Karpas-422 (cell line): ENCODE measurements at places on chromosomes 6 and 20.
A peak's percentile ranks its signal among the peaks of the same experiment; 100 is the strongest.

DNA sequence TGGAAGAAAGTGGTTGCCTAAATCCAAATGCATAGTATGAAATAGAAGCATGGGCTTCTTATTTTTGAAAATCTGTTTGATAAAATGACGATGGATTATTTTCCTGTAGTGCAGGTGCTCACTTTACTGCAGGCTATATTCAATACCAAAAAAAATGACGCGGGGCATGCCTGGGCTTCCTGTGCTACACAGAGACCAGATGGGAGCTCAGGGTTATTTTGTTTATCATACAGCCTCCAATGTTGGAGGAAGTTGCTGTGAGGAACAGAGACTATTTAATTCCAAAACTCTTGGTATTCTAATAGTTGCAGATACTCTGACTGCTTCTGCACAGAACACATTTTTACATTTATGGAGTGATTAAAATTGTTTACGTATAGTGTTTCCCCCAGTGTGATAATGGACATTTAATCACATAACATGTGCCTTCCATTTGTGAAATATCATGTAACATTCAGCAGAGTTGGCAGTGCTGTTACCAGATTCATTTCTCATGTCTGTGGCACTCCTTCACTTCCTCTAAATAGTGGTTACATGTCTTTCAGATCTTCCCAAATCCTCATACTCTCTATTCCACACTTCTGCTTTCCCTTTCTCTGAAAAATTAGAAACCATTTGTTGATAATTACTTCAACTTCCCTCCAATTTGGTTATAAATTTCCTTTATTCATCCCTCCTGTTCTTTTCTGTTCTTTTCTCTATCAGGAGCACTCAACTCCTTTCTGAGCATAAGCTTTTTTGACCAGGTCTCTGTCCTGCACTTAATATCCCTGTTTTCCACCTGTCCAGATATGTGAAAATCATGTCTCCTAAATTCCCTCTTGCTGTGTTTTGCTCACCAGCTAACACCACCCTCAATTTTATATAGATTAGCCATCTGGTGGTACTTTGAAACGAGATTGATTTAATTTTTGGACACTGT lies 121.6 kb downstream of the ADGRB3 start:
- DNase-seq, result no peak

- DNase-seq, result no peak
These were observed 5.5 kb downstream of the POU3F2 start for GRCh38 chr6:98839781-98840361.

GRCh38 chr6:38567436-38567835 lies 72.3 kb downstream of the BTBD9 start:
- DNase-seq, result no peak

- DNase-seq, result no peak
These were observed 295.5 kb upstream of the HS3ST5 start for GRCh38 chr6:114638341-114638740.

DNA sequence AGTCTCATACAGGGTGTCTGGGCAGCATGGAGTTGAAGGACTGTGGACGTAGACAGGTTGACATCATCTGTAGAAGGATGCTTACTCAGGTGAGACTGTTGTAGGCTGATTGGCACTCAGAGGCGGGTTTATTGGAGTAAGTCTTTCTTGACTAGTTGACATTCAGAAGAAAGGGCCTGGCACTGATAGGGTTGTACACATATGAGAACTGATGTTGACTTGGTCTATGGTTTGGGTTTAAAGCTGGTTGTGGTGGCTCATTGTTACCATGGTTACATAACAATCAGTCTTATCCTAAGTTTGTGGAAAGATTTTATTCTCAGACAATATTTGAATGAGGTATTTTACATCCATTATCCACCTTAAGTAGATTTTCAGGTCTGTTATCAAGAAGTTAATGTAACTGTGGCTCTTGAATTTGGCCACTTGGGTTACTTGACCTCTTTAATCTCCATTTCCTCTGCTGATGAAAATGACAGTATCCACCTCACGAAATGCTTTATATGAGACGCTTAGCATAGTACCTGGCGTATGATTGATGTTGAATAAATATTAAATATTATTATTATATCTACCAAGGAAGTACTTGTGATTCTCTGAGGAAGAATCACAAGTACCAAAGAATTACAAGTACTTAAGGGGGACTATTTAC lies 109.3 kb downstream of the DNAH8 start:
- DNase-seq, result no peak

- DNase-seq, result no peak
These were observed 91.6 kb downstream of the MRPL14 start for GRCh38 chr6:44035621-44036020.

DNA sequence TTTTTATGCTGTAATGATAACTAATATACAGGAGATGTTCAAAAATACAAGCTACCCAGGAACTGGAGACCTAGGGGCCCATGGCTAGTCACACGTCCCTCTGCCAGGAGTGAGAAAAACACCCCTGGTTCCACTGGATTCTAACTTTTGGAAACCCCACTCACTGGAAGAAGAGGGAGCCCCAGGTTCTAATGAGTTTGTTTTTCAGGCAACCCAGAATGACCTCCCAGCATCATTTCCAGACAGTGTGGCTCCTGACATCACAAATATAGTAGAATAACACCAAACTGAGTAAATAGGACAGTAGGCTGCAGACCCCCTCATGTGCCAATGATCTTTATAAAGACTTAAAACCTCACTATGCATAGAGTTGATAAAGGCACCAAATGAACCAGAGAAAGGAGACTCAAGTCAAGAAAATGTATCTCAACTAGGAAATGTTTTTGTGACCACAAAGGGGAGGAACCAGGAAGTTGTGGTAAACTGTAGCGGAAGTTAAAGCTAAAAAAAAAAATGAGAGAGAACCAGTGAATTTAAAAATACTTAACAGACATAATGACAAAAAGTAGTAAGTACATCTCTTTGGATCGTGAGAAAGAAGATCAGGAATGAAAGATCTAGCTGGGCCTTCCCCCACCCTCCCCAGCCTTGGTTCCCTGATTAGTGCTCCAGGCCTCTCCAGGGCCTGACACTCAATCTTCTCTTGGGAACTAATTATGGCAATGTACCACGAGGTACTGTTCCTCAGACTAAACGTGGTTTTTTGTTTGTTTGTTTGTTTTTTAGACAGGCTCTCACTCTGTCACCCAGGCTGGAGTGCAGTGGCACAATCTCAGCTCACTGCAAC lies 19.8 kb downstream of the HLA-E start:
- peak; percentile 75 for DNase-seq

- DNase-seq, result no peak
These were observed 2.9 kb downstream of the POU3F2 start for GRCh38 chr6:98836962-98837944.

DNA sequence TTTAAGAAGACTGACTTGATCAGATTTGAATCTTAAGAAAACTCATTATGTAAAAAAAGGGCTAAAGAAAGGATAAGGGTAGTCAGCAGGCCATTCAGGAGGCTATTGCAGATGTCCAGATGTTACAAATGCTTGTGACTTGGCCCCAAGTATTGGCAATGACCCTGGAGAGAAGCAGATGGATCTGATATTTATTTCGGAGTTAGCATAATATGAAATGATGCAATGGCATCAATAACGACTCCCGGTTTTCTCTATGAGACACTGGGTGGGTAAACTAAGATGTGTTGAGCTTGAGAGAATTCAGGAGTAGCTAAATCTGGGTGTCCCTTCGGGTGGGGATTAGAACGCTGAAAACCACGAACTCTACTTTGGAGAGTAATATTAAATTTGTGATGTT lies 149.7 kb downstream of the LAMA2 start:
- no peak for DNase-seq

GRCh38 chr6:42619963-42620362 lies 56.1 kb downstream of the UBR2 start:
- DNase-seq, result no peak

DNA sequence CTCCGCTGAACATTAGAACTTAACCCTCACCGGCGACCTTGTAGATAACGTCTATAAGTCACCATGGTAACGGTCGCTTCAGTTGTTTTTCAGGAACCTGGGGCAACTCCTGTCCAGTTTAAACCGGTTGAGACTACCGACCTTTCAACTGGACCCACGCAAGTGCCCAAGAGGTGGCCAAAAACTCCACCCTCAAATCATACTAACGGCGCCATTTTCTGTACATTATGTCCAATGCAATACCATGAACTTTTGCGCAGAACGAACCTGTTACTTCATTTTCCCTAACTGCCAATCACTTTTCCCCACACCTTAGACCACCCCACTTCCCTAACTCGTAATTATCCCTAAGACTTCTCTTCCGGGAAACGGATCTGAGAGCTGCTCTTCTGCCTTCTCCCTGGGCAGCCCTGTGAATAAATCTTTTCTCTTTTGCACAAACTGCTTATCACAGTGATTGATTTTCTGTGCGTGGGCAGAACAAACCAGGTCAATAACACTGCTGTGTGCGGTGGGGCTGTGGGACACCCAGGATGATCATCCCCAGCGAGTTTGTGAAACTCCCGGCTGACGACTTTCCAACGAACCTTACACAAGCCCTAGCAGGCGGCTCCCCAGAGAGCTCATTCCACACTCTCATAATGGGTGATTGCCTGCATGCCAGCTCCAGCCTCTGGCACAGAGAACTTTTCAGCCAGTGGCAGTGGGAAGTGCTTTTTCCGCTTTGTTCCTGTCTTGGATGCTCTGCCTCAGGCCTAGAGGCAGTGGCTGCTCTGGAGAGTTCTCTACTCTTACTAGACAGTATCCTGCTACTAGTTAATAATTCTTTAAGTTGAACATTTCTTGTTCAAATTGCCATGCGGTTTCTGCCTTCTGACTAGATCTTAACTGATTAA lies 28.6 kb downstream of the GPX5 start:
- no peak for DNase-seq

DNA sequence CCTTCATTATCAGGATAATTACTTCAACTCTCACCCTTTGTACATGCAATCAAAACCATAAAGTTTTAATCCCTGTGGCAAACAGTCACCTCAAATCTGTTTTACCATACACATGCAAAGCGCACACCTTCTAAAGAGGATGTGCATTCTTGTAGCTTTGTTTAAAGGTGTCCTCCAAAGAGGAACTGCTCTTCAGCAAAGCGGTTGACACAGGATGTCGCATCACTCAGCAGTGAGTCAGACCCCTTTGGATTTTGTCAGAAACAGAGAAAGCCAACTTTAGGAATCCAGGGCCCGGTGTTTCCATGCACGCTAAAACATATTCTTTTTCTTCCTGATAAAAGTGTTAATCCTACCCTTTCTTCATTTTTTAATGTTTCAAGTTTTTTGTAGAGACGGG lies 268.3 kb upstream of the ARID1B start:
- DNase-seq, result peak; percentile 47

- no peak for DNase-seq
These were observed 53.2 kb downstream of the SOBP start for GRCh38 chr6:107543088-107543487.

DNA sequence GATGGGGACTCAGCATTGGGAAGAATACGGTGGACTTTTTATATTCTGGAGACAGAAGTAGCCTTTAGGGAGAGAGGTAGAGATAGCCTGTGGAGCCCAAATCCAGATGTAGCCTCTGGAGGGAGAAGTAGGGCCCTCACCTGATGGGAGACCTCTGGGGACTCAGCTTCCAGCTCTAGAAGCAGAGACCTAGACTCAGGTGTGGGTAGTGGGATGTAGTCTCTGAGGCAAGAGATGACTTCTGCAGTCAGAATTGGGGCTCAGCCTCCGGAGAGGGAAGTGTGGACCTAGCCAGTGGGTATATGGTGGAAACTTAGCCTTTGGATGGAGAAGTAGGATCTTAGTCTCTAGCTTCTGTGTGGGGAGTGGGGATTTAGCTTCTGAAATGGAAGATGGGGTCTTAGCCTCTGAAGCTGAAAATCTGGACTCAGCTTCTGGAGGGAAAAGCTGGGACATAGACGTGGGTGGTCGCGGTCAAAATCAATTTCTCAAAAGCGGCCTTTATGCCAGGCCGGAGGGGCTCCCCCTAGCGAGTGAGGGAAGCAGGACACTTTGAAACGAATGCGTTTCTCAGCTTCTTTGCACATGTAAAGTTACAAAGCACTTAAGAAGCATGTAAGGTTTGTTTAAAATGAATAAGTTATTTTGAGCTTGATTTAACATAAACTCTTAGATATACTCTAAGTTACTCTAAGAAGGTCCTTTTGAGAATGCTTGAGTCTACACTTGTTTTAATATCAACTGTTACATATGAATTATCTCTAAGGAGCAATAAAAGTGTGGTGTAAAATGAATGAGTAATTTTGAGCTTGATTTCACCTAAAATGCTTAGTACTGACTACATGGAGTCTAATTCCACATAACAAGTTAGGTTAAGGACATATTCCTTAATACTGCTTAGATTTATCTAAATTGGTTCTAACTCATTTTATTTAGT lies 12.9 kb upstream of the ZNF343 start:
- peak; percentile 82 for DNase-seq

GRCh38 chr6:56570413-56571359 lies 72.0 kb downstream of the DST start:
- peak; percentile 78 for DNase-seq

DNA sequence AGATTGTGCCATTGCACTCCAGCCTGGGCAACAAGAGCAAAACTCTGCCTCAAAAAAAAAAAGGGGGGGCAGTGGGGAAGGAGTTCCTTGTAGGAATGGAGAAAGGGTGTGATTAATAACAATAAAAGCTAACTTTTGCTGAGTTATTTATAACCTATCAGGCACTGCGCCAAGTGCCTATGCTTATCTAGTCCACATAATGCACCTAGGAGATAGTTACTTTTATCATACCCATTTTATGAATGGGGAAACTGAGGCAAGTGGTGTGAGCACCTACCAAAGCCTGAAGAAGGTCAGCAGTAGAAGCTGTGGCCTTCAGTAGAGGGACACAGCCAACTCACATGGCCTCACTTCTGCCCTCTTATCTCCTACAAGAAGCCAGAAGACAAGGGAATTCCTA lies 13.6 kb upstream of the PPP1R16B start:
- no peak for DNase-seq

DNA sequence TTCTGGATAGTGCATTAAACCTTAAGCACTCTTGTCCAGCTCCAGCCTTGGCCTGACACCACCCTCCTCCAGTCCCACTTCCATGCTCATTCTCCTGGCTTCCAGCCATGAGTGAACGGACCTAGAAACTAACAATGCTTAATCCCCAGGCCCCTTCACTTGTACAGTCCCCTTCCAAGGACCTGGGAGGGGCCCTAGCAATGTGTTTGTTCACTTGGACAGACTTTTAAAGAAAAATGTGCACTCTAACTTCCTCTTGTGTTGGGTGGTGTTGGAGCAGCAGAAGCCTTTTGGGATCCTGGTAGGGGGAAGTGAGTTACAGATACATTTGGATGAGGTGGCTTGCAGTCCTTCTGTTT lies 48.9 kb upstream of the CCN6 start:
- DNase-seq, result no peak

DNA sequence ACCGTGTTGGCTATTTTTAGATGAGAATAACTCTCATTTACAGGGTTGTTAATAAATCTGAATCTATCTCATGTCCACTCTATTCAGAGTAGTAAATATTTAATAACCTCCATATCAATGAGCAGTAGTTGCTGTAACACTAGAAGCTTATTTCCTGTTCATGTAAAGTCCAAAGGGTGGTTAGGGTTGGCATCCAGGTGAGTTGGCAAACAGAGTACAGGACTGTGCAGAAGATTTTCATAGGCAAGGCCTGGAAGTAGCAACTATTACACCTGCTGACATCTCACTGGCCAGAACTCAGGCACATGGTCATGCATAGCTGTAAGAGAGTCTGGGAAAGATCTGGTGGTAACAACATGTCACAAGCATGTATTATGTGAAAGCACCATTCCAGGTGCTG lies 147.5 kb downstream of the PHF3 start:
- DNase-seq, result no peak

- DNase-seq, result no peak
These were observed 158.7 kb downstream of the COL21A1 start for GRCh38 chr6:56088641-56089040.

- no peak for DNase-seq
These were observed 100.5 kb upstream of the HMGCLL1 start for GRCh38 chr6:55679503-55679902.
